G401 (cell line): ENCODE measurements at places on chromosomes 11 and 22.
A peak's percentile ranks its signal among the peaks of the same experiment; 100 is the strongest.

DNA sequence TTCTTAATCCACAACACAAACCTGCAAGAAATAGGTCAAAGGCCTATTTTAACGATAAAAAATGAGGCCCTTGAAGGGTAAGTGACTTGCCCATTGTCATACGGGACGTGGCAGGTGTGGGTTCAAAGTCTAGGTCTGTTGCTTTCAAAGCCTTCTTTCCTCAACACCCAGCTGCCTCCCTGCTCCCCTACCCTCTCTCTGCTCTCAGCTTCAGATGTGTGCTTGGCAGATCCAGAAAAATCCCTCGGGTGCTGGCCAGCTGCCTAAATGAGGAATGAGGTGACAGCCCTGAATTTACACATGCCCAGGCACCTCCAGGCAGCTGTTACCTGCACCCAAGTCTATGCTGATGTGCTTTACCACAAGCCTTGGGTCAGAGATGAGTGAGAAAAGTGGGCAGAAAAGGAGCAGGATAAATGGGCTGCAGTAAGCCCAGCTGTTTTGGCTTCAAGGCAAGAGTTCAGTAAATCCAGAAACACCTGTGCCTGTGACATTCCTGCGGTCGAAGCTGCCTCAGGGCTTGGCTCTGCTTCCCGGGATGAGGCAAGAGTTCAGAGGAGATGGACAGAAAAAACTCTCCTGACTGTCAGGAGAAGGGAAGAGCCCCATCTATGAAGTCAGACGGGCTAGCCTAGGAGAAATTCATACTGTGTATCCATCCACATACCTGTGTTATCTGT is 49.9 kb upstream of the LDLRAD3 start:
- DNase-seq = no peak

GRCh38 chr11:65295001-65295400 is 19.7 kb upstream of the CDC42EP2 start:
- DNase-seq = no peak

DNA sequence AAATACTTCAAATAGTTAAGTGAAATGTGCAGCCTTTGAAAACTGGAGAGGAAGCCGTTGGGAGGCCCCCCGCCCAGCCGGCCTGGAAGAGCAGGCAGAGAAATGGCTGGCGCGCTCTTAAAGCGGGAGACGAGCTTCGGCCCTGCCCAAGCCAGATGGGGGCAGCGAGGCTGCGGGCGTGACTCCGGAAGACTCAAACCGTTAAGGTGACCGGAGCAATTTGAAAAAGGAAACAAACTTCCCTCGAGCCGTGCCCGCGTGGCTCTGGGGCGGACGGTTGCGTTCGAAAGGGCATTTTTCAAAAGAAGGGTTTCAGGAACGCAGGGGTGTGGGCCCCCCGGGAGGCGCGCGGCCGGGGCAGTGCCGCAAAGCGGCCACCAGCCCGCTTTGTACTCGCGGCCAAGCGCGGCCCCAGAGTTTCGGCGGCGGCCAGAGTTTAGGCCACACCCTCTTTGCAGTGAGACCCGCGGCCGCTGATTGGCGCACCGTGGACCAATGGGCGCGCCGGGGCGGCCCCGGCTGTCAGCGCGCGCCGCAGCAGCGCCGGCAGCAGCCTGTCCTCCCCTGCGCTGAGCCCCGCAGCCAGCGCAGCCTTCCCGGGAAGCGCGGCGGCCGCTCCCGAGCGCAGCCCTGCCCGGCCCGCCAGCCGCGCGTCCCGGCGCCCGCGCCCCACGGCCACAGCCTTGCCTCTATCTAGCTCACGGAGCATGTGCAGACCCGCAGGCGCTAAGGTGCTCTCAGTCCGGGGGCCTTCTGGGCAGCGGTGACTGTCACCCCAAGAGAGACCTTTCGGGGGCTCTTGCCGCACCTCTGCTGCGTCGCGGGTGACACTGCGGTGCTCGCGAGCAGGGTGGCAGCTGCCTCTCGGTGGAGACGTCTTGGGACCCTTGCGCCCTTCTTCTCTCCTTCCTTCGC is at the start of gene NAV2:
TSS of gene NAV2 (plus strand) at position 557 of the 915 bp plus-strand sequence. CDS start 859 bp downstream, outside the sequence.
- peak; percentile 91 for DNase-seq

- DNase-seq = no peak
Measured at GRCh38 chr22:36379593-36380361, 8.0 kb downstream of the MYH9 start.

DNA sequence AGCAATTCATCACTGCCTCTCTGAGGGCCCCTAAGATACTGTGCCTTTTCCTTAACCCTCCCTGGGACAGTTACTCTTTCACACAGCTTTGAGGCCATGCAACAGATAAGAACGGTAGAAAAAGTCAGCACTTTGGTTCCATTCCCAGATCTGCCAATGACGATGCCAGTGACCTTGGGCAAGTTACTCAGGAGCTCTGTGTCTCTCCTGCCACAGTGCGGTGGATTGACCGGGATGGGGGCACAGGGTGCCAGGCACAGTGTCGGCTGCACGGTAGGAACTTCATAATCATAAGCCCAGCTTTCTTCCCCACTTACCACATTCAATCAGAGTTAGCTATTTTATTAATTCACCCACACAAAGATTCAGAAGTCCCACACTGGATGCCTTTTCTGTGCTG is 1041.8 kb downstream of the TBC1D22A start:
- DNase-seq = no peak

GRCh38 chr11:57798905-57799559 is 37.4 kb downstream of the CTNND1 start:
- DNase-seq = peak; percentile 37

- DNase-seq = peak; percentile 46
Measured at GRCh38 chr11:27934830-27935145, 173.2 kb downstream of the KIF18A start.

GRCh38 chr11:121802542-121802941 is 313.5 kb downstream of the BLID start:
- no peak for DNase-seq

DNA sequence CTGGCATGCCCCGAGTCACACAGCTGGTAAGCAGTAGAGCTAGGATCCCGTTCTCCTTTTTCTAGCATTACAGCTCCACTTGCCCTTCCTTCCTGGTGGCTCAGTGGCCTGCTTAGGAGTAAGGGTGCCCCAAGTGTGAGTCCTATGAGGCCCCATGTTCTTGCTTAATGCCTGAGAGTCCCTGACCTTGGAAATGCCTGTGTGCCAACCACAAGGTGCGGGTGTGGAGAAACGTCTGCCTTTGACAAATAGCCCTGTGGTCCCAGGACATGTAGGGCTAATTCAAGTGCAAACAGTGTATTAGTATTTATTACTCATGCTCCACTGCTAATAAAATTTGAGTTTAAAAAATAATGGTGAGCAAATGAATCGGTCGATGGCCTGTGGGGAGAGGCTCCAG is 18.4 kb downstream of the GRIK4 start:
- DNase-seq = no peak

DNA sequence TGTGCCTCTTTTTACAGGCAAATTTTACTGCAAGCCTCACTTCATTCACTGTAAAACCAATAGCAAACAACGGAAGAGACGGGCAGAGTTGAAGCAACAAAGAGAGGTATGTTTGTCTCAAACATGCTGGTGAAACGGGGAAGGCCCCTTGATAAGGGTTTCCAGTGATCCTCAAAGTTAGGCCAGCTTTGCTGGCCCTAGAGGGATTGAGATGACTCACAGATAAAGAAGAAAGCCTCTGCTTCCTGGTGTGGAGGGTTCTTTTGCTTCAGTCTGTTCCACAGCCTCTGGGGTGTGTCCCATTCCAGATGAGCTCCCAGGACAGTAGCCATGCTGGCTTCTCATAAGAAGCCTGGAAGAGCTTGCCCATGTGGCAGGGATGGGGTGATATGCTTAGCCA is 118.9 kb upstream of the PARVA start:
- no peak for DNase-seq

GRCh38 chr11:89503422-89503821 is 12.2 kb upstream of the NOX4 start:
- no peak for DNase-seq

- DNase-seq = no peak
Measured at GRCh38 chr11:10030122-10030490, 263.9 kb downstream of the SBF2 start.

DNA sequence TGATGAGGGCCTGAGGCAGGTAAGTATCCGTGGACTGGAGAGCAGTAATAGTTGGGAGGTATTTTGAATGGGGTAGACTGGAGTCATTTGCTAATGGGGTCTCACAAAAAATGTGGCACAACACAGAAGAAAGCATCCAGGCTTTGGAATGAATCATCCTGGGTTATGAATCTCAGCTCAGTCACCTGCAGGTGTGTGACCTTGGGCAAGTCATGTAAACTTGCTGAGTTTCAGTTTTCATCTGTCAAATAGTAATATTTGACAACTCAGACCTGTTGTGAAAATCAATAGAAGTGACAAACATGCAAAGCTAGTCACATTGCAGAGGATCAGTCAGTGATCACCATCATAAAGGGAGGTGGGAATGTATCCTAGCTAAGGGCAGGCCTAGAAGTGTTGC is 232.0 kb upstream of the TENM4 start:
- DNase-seq = no peak

GRCh38 chr11:46574656-46575055 is 19.2 kb downstream of the AMBRA1 start:
- no peak for DNase-seq

GRCh38 chr11:75471176-75471973 is 38.4 kb upstream of the KLHL35 start:
- DNase-seq = no peak

DNA sequence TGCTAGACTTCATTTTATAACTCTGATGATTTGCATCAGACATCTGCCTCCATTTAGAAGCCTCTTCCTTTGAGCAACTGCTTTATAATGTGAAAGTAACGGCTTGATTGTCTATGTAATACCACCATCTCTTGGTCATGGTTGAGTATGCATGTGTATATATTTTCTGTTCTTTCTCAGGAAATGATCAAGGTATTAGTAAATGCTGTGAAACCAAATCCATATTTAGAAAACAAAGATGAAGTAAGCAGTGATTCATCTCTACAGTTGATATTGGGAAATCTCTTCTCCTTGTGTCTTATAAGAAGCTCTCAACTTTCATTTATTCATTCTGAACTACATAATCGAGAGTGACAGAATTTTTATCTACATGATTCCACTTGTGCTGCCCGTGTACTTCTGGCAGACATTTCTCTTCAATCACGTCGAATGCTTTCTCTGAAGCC is 104.6 kb upstream of the ANO3 start:
- peak; percentile 67 for DNase-seq

GRCh38 chr11:628056-628455 is 1.1 kb upstream of the SCT start:
- no peak for DNase-seq

DNA sequence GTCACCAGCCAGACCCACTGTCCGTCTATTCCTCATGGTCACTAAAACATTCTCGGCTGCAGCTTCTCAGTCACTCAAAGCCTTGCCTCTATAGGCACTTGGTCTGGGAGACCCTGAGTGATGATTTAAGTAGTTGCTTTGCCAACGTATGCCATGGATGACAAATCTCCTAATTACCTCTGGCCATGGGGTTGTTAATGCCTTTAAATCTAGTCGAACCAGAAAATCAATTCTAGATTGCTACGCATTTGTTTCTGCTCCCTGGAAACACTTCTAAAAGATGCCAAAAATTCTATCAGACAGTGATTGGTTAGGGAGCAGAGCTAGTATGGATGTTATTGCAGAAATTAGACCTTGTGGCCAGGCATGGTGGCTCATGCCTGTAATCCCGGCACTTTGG is 57.0 kb upstream of the RTL6 start:
- DNase-seq = no peak

DNA sequence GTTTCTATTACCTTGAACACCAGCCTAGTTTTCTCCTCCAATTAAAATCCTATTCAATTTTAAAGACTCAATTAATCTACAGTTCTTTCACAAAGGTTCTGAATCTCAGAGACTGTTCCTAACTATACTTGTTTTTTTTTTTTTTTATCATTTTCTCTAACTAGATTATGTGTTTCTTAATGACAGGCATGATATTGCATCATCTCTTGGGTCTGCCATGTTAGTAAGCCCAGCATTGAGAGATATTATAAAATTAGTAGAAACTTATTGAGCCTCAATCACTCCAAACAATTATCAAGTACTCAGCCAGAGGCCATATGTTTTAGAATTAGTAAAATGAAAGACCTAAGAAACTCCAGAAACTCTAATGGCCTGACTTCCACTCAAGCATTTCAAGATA is 28.1 kb upstream of the SLC5A12 start:
- no peak for DNase-seq

GRCh38 chr11:5225480-5225871 is 1.4 kb downstream of the HBB start:
- no peak for DNase-seq

DNA sequence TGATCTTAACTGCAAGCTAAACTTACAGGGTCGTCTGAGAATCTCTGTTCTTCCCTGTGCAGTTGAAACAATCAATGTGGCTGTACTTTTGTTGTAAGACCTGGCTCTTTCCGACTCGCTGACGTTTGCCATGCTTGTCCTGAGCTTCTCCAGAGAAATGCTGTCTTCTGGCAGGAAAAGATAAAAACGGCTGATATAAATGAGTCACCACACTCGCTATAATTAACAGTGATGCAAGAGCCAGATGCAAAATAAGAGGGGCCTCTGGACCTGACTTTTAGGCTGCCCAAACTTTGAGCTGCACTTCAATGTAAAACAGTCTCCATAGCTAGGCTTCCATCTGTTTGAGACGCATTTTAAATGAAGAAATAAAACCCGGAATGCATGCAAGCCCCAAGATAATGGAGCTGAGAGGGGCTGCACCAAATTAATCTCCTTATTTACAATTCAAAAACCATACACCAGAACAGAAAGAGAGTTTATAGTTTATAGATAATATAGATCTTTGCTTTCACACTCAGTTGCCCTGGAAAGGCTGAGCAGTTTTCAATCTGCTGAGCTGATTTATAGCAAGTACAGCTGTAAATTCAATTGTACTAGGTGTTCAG is 48.5 kb downstream of the WT1 start:
- no peak for DNase-seq

GRCh38 chr11:118126082-118126838 is 26.4 kb downstream of the SCN4B start:
- DNase-seq = no peak

DNA sequence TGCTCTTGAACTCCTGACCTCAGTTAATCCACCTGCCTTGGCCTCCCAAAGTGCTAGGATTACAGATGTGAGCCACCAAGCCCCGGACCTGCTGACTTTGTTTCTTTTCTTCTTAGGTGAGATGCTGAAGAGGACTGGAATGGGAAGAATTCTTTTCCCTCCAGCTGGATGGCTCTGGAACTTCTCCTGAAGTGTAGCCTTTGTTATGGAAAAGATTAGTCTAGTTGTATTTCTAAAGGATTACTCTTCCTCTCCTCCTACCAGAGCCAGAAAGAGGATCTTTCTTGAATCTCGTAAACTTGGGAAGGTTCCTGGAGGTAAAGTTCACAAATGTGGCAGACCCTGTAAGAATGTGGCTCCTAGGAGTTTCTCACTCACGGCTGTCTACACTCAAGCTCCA is 95.4 kb upstream of the LARGE1 start:
- no peak for DNase-seq
